ENCODE measurements at places on chromosomes 3 and 15.

DNA sequence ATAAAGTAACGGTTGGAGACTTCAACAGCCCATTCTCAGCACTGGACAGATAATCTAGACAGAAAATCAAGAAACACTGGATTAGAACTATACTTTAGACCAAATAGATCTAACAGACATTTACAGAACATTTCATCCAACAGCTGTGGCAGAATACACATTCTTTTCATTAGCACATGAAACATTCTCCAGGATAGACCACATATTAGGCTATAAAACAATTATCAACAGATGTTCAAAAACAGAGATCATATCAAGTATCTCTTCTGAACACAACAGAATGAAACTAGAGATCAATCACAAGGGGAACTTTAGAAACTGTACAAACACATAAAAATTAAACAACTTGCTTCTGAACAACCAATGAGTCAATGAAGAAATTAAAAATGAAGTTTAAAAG, 133.3 kb downstream of the ADAM10 start:
- no peak for DNase-seq

DNA sequence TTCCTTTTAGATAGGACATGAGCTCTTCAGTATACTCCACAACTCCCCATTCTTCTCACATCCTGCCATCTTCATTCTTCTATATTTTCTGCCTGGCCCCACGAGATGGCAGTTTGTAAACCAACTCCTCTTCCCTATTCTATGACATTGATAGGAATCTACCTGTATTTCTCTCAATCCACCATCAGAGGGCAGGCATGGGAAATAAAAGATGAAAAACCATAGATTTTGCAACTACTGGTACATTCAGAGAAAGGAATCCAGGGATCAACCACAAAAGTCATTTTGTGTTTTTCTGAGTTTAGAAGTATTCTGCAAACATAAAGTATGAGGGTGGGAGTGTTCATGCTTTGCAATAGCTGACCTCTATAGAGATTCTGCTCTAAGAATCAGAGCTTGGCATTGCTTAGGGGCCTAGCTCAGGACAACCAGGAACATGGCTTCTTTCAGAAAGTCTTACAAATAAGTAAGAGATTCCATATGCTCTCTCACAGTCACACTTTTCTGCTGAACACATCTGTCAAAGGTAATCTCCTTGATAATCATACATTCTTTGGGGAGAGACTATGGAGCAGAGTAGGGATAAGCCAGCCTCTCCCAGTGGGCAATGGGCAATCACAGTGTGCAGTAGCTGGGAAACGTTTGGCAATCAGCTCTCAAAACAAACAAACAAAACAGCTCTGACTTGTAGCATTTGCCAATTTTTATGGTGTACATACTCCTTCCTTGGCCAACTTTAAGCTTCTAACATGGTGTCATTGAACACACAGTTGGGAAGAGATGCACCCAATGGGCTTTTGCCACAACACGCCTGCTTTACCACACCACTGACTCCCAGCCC, 43.1 kb upstream of the SLC25A36 start:
- DNase-seq, result peak; percentile 50

DNA sequence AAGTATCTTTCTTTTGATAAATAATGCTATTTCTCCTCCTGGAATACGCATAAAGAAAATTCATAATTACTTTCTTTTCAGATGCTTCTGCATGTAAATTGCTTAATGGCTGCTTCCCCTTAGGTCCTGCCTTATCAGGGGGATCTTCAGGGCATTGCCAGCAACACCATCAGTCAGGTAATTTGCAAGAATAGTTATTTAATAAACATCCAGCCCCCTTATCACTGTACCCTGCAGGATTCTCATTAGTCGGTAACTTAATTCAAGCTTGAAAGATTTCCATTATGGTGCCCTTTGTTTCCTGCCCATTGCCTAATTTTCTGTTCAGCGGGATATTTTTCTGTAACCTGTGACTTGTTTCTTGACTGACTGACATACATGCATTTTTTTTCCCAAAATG, 414.5 kb downstream of the MFSD1 start:
- no peak for DNase-seq

DNA sequence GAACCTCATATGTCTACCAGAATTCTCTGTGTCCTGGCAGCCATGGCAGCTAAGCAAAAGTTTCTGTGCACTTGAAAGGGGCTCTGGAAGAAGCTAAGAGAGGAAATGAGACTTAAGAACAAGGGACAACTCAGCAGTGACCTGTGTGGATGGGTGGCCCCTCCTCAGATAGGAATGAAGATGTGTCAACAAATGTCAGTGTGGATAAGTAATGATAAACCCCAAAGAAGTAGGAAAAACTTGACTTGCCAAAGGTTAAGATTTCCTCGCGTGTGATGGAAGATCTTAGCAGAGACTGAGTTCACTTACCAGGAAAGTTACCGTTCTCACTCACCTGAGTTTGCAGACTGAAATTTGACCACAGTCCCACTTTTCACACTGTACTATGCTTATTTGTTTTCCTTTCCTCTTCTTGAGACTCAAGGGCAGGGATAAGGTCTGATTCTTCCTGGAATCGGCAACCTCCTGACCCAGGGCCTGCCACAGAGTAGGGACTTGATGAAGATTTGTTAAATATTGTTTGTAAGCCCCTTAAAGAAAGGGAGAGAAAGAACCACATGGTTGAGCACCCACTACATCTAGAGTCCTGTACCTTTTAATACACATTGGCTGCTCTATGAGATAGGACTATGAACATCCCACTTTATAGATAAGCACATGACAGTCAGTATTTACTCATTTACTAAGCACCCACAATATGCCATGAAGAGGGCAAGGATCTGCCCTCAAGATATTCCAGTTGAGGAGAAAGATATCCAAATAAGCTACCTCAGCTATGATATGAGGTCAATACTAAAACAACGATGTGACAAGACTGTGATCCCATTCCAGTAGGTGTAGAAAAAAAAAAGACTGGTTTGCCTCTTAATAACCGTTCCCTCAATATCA, 7.3 kb upstream of the HRH1 start:
- no peak for DNase-seq

DNA sequence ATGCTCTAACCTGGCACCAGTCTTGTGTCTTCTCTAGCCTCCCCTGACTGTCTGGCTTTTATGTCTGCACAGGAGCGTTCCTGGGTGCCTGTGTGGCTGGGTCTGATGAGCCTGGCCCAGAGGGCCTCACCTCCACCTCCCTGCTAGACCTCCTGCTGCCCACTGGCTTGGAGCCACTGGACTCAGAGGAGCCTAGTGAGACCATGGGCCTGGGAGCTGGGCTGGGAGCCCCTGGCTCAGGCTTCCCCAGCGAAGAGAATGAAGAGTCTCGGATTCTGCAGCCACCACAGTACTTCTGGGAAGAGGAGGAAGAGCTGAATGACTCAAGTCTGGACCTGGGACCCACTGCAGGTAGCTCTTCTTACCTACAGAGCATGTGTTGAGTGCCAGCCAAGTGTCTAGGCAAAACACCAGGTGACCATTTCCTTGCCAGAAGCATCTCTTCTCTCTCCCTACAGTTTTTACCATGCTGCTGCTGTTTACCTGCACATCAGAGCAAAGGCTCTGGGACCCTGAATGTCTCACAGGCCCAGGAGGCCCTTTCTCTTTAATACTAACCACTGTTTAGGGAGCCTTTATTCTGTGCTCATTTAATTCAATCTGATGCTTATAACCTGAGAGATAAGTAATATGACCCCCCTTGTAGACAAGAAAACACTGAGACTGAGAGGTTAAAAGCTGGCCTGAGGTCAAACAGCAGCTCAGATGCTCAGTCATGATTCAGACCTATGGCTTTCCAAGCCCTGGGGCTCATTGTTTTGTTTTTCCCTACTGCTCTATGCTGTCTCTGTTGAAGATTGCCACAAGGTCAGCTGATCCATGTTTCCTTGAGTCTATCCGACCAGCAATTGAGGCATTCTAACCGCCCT, 10.4 kb downstream of the PODXL2 start:
- DNase-seq, result no peak

GRCh38 chr3:33663042-33663441, 55.0 kb downstream of the CLASP2 start:
- DNase-seq, result no peak

DNA sequence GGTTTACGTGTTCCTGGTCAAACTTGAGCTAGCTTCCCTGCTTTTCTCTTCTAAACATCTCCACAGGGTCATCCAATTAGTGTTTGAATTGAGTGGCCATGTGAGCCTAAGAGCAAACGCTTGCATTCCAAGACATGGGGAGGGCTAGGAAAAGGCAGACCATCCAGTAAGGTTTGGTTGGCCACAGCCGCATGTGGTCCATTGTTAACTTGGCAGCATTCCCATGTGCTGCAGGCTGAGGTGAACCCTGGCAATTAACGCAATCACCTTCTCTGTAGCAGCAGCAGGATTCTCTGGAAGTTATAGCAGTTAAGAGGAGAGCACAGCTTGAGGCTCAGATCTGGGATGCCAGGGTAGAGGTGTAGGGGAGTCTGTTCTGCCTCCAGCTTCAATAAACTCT, 502.2 kb upstream of the LMCD1 start:
- DNase-seq, result no peak

GRCh38 chr3:34132069-34132692, 333.8 kb downstream of the PDCD6IP start:
- DNase-seq, result peak; percentile 27

GRCh38 chr3:128748557-128748956, 22.6 kb downstream of the RAB7A start:
- no peak for DNase-seq

GRCh38 chr3:77319711-77320110, 279.8 kb downstream of the ROBO2 start:
- peak; percentile 8 for DNase-seq

DNA sequence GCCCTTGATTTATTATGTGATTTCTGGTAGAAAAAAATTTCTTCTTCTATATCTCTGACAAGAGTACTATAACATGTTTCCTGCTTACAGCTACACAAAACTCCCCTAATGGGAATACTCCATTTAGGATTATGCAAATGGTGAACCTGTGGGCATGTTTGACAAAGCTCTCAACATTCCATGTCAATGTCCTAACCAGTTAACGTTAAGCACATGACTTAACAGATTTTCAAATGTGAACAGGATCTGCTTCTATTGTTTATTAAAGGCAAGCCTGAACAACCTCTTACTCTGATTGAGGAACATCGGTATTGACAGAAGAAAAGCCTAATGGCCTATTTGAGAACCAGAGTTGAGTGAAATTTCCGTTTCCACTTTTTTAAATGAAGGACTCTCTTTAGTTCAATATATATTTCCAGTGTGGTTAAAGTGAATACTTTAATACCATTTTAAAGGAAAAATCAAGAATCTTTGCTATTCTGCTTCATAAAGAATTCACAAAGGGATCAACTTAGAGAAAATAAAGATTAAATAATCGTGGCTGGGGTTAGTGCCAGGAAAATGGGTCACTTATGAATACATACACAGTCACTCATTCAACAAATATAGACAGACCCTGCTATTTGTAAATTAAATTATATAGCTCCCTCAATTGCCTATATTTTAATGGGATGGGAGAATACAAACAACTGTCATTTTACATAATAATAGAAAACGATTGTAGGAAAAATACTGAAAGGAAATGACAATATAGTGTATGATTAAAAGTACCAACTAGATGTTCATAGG, 300.3 kb upstream of the CBLB start:
- DNase-seq, result no peak

GRCh38 chr15:44812029-44812517, 75.7 kb downstream of the TRIM69 start:
- peak; percentile 16 for DNase-seq

- no peak for DNase-seq
Measured at GRCh38 chr3:177144922-177145321, 52.4 kb downstream of the TBL1XR1 start.

GRCh38 chr3:89565098-89565497, 457.7 kb downstream of the EPHA3 start:
- DNase-seq, result no peak

DNA sequence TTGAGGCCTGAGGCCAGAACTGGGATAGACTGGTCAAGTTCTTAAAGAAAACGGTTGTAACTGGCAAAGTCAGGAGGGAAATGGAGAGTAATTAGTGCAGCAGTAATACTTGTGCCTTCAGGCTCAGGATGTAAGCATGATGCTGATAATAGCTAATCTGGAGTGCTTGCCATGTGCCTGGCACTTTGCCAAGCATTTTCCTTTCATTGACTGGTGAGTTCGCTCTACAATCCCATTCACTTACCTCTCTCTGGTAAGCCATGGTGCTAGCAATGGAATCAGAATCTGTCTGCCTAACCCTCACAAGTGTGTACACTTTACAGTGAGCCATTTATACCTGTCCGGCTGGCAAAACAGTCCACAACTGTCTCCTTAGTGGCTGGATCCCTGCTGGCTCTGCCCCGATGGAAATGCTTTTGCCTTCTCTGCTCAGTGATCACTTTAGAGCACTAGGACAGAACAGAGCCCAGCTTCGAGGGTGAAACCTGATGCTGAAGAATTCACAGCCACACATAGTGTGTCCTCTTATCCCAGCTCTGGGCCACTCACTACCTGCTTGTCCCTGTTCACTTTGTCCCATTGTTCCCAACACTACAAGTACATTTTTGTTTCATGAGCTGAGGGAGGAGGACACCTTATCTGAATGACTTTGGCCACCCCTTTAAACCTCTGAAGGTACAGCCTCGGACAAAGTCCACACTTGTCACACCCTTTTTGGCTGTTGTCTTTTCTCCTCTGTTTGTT, 10.3 kb downstream of the CHP1 start:
- DNase-seq, result no peak

- DNase-seq, result no peak
Measured at GRCh38 chr15:80695099-80695910, at the start of gene ABHD17C. Gene ABHD17C (plus strand): TSS chr15:80695310. CDS start chr15:80695430, 120 bp downstream.

DNA sequence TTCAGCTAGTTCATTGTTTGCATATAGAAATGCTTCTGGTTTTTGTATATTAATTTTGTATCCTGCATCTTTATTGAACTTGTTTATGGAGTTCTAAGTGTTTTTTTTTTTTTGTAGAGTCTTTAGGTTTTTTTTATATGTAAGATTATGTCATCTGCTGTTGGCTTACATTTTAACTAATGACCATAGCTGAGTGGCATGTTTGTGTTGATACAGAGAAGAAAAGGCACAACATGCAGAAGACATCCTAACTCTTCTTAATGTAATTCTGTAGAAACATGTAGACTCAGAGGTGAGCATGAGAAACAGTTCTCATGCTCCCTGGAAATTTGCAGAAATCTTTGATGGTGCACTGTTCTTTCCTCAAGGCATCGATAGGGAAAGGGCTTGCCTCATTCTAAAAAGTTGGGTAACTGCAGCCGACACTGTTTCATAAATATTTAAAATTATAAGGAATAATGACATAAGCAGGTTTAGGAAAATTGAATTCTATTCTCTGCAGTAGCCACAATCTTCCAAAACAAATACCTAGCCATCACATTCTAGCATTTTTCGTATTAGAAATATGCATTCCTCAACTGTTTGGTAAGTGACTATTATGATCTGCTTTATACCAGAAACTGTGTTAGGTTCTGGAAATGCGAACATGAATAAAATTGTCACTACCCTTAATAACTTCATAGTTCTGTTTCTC, 499.6 kb upstream of the KCNMB2 start:
- DNase-seq, result no peak

Measured in DMS 273 treated with DMSO at 0.1 percent for 48 hours (cell line).